Right cardiac atrium (tissue), 5 donors: ENCODE measurements at places on chromosomes 16 and 17. TPM values are rescaled to one million over a fixed set of nuclear protein-coding genes. Genes with fewer than 3 reads are reported as not detected.

DNA sequence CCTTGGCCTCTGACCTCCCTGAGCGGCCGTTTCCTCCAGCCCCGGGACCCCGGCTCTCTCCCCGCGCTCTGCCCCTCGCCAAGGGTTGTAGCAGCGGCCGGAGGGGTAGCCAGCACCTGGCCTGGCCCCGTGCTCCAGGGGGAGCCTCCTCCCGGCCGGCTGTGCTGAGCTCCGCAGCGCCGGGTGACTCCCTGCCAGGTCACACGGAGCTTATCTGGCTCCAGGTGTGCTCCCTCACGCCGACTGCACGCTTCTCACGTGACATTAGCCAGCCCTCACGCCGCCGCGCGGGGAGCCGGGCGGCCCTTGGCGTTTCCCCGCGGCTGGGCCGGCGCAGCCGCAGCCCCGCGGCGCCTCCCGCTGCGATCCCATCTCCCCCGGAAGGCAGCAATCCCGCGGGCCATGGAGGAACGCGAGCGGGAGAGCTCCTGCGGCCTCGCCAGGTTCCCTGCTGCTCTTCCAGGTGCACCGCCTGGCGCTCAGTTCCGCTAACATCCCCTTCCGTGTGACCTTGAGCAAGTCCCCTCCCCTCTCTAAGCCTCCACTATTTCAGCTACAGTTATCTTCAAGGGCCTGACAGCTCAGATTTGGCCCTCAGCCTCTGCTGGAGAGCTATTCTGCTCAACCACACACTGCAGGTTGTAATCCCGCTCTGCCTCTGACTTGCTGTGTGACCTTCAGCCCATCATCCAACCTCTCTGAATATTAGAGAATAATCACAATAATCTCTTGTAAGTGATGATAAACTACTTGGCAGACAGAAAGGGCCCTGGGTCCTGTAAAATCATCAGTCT is 3.4 kb downstream of the MYO18A start:
- peak; percentile 70 for DNase-seq

The RAD51C gene
- polyA plus RNA-seq, result 36.0 TPM

- no peak for DNase-seq
These were observed 10.4 kb upstream of the MARCHF10 start for GRCh38 chr17:62818526-62818925.

- DNase-seq, result no peak
These were observed 533.2 kb downstream of the XYLT1 start for GRCh38 chr16:16937576-16937975.

The CASKIN1 gene
- polyA plus RNA-seq, result 9.7 TPM

The TBC1D28 gene
- not detected for polyA plus RNA-seq

- no peak for DNase-seq
These were observed 6.4 kb downstream of the PHKB start for GRCh38 chr16:47467501-47467900.

DNA sequence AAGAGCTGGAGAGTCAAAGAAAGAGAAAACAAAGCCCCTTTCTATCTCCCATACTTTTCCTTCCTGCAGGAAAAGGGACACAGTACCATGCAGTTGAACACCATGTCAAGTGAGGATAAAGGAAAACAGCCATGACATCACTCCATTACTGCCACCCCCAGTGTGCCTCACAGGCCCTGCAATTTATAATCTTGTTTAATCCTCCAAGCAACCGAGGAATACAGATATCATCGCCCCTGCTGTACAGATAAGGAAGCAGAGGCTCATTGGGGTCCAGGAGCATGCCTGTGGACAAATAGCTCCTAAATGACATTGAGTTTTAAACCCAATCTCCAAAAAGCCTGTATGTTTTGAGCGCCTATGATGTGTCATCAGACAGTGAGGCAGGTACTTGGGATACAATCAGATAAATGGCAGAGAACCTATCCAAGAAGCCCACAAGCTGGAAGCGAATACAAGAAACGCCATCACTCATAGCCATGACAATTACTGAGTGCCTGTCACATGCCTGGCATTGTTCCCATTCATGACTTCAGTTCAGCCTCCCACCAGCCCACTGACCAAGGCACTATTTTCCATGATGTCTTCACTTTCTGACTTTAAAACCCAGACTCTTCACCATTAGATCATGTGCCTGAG is 45.5 kb downstream of the CPPED1 start:
- DNase-seq, result no peak

GRCh38 chr17:8696906-8697305 is 47.7 kb downstream of the CCDC42 start:
- DNase-seq, result peak; percentile 53

DNA sequence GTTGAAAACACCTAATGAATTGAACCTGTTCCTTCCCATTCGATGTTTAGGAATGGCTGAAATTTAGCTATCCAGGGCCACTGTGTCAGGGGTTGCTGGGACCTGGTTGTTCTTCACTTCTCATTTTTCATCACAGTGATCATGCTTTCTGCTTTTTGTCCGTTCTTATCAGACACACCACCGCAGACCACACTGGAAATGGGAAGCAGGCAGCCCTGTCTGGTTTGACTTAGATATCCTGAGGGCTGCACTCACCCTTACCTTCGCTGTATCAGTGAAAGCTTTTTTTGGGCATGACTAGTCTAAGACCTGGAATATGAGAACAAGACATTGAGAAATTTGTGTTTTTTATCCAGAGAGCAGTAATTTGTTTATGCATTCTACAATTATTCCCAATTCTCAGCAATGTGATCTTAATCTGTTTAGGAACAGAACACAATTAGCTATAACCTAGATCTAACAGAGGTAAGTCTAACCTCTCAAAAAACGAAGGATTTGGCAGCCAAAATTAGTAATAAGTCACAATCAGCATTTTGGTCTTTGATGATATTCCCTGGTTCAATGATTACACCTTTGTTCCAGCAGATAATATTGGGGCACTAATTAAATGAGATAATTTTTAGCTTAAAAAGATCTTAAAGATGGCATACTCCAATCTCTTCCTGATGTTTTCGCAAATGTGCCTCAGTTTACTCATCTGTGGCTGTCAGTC is 126.0 kb upstream of the GOT2 start:
- no peak for DNase-seq

DNA sequence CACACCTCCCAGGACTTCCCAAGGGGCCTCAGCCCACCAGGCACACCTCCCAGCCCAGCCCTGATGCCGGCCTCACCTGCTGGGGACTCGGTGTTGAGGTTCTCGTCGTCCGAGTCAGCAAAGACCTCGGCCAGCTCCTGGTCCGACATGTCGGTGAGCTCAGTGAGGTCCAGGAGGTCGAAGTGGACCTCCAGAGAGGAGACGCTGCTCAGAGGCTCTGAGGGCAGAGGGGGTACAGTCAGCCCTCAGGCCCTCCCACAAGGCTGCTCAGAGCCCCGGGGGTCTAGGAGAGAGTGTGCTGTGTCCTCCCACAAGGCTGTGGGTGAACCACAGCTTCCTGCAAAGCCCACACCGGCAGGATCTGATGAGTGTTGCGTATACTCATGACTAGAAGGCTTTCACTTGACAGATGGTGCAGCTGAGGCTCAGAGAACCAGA is 10.5 kb downstream of the DBNDD1 start:
- no peak for DNase-seq

DNA sequence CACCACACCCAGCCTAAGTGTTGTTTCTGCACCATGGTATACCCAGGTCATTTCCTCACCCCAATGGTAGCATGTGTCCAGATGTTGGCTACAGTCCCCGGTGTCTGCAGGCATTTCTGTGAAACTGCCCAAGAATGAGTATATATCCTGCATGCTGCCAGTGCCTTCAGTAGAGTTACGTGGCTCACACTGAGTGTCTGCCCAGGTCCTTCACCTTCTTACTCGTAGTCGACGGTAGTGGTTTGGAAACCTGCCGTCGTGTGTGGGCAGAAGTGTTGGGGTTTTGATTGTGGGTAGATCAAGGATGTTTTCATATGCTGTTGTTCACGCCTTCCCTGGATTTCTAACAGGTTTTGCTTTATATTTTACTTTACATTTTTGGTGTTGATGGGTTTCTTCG is 16.8 kb downstream of the TCF25 start:
- DNase-seq, result no peak

GRCh38 chr16:2983706-2984136 is 3.5 kb upstream of the PKMYT1 start:
- DNase-seq, result peak; percentile 92
